Activated CD8-positive, alpha-beta memory T cell treated with anti-CD3 and anti-CD28 coated beads for 1 hour (primary cell): ENCODE measurements at places on chromosomes 12 and 14.

GRCh38 chr12:10553148-10553547 is 47.5 kb downstream of the EIF2S3B start:
- no peak for DNase-seq

GRCh38 chr14:68203871-68204270 is 384.3 kb downstream of the RAD51B start:
- DNase-seq, result no peak

DNA sequence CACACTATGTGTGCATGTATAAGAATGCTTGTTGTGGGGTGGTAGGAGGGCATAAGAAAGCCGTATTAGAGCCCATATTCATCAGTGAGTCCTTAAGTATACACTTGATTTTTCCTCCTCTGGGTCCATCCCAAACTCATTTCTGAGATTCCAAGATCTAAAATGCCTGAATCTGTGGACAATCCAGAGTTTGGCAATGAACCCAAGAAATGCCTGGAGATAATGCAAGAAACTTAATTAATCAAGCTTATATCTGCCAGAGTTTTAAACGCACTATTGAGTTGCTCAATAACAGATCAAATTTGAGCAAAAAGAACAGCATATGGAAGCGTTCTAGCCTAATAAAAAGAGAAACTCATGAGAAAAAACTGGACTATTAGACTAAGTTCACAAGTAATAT is 143.4 kb upstream of the NAV3 start:
- no peak for DNase-seq

GRCh38 chr14:77140359-77141213 is 1.0 kb downstream of the ZDHHC22 start:
- DNase-seq, result no peak

- no peak for DNase-seq
Measured at GRCh38 chr12:78951803-78952551, 87.4 kb downstream of the SYT1 start.

DNA sequence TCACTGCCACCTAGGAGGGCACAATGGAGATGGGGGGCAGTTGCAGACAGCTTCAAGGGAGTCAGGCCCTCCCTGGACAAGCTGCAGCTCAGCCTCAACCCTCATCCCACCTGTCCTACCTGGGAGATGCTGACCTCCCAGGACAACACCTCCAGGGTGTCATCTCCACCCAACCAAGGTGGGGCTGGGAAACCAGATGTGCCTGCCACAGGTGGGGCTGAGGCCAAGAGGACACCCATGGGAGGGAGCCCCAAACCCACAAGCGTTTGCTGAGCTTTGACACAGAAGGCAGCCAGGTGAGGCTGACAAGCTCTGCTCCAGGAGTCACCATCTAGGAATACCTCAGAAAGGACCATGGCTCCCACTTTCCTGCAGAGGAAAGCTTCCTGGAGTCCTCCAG is 31.5 kb downstream of the ZFP36L1 start:
- DNase-seq, result no peak

DNA sequence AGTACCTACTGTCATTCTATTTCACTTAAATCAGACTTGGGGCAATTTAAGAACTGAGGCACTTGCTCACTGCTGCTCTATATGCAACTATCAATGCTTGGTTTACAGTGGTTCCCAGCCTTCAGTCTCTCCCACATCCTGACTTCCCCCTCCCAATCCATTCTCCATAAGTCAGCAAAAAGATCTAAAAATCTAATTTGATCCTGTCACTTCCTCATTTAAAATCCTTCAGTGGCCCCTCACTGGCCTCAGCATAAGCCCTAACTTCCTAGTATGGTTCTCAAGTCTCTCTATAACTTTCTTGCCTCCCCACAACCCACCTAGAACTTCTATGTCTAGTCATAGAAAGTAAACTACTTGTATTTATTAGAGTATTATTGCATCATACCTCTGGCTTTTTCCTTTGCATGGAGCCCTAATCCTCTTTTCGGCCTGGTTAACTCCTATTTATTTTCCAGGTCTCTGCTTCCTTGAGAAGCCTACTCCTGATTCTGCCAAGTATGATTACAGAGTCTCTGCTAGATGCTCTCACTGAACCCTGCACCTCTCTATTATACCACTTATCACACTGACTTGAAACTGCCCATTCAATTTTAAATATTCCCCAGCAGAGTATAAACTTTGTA is 130.6 kb downstream of the RALGAPA1 start:
- no peak for DNase-seq

- DNase-seq, result no peak
Measured at GRCh38 chr14:29458547-29458946, 469.1 kb downstream of the PRKD1 start.
